GM23248 (cell line): ENCODE measurements at places on chromosomes 7 and 10. TPM values are rescaled to one million over a fixed set of nuclear protein-coding genes. Genes with fewer than 3 reads are reported as not detected.

SNX10 gene
- 1.4 and 1.5 TPM in 2 replicates for total RNA-seq

SH2D4B gene
- total RNA-seq: not detected in 2 replicates

ARMC3 gene
- total RNA-seq: not detected in 2 replicates

DEPP1 gene
- 7.0 and 10.1 TPM in 2 replicates for total RNA-seq

- no peaks in the 10 kb centered on the region for H3K36me3 ChIP-seq
- H3K27me3 ChIP-seq: no peaks in the 10 kb centered on the region
- no peak for DNase-seq
Measured at GRCh38 chr10:79024296-79024695, 44.5 kb upstream of the ZMIZ1 start.

DNA sequence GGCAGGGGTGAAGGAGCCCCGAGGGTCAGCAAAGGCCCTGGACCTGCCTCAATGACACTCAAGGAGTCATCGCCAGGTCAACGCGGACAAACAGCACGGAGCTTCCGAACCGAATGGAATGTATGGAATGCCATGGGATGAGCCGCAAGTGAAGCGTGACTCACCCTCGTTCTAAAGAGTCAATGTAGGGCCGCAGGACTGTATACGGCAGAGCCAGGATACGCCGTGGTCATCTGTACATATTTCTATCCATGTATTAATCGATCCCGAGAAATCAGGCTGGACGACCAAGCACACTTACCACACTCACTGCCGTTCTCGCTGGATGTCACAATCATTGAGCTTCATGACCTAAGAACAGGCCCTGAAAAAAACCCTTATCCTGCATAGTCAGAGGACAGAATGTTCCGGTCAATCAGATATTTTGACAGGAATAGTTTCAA is 4.3 kb downstream of the SNX8 start:
- no peaks in the 10 kb centered on the region for H3K36me3 ChIP-seq
- H3K27me3 ChIP-seq: no peaks in the 10 kb centered on the region
- no peak overlapping the region for H3K27ac ChIP-seq
- DNase-seq: no peak
- H3K4me1 ChIP-seq: no peaks in the 10 kb centered on the region

DNA sequence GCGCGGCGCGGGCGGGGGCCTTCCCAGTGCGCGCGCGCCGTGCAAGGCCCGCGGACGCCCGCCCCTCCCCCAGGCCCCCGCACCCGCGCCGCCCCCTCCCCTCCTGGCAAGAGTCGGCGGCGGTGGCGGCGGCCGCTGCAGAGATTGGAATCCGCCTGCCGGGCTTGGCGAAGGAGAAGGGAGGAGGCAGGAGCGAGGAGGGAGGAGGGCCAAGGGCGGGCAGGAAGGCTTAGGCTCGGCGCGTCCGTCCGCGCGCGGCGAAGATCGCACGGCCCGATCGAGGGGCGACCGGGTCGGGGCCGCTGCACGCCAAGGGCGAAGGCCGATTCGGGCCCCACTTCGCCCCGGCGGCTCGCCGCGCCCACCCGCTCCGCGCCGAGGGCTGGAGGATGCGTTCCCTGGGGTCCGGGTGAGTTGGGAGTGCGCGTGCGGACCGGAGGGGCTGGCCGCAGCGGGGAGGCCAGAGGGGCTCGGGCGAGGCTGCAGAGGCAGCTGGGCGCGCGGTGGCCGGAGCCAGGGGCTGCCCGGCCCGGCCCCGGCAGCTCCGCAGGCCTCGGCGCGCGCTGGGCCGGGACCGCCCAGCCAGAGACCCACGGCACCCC is at the start of gene BMPR1A:
BMPR1A (plus strand) TSS at position 109 of the 602 bp plus-strand sequence. CDS start 119,400 bp downstream, outside the sequence.
- peaks cover 11% of the 10 kb centered on the region; the same call in 1 of the 2 replicates for H3K4me1 ChIP-seq
- H3K4me3 ChIP-seq: peak within 1 kb of the TSS; percentile 88
- no peaks in the 10 kb centered on the region for H3K27me3 ChIP-seq

GRCh38 chr10:57186201-57186600 is 825.1 kb upstream of the ZWINT start:
- no peaks in the 10 kb centered on the region for H3K36me3 ChIP-seq
- no peaks in the 10 kb centered on the region for H3K4me1 ChIP-seq
- H3K27me3 ChIP-seq: no peaks in the 10 kb centered on the region
- no peak overlapping the region for H3K27ac ChIP-seq

DNA sequence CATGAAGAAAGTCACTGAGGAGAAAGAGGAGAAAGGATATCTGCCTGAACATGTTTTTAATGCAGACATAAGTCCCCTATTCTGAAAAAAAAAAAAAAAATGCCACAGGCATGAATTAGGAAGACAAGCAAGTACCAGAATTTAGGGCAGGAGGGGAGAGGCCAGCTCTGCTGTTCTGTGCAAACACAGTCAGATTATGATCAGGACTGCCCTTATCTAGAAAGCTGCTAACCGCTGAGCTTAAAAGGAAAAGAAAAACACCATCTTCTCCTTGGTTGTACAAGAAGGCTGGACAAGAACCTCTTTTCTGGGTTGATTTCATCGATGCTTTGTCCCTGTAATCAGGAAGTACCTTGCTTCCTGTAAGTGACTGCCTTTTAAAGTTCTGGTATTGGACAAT is 15.3 kb upstream of the PWWP2B start:
- H3K4me3 ChIP-seq: no peak overlapping the region
- H3K36me3 ChIP-seq: no peaks in the 10 kb centered on the region
- DNase-seq: no peak
- peak overlapping the region; percentile 42; the same call in 1 of the 2 replicates for H3K27ac ChIP-seq
- 0 out of 2 replicates have a peak, but pooled peaks cover 4% of the 10 kb centered on the region for H3K4me1 ChIP-seq
